Activated CD4-positive, CD25-positive, alpha-beta regulatory T cell (primary cell): ENCODE measurements at places on chromosomes 2 and 18.

- DNase-seq: no peak
These were observed 283.6 kb downstream of the DYSF start for GRCh38 chr2:71736986-71737385.

GRCh38 chr2:125405816-125406215 lies 1250.1 kb upstream of the GYPC start:
- DNase-seq: no peak

DNA sequence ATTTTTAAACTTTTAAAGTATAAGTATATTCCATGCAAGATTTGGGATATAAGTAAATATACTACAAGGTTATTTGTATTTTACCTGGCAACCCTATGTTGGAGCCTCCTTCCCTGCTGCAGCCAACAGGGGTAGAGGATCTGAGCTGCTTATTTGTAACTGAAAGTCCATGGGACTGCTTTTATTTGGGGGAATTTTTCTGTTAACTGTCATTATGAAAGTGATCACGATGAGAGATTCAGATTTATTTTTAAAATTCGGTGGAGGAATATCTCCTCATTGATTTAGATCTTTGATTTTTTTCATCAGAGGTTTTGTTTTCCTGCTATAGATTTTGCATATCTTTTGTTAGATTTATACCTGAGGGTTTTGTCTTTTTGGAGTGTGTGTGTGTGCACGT lies 215.9 kb downstream of the PRKCE start:
- DNase-seq: no peak

DNA sequence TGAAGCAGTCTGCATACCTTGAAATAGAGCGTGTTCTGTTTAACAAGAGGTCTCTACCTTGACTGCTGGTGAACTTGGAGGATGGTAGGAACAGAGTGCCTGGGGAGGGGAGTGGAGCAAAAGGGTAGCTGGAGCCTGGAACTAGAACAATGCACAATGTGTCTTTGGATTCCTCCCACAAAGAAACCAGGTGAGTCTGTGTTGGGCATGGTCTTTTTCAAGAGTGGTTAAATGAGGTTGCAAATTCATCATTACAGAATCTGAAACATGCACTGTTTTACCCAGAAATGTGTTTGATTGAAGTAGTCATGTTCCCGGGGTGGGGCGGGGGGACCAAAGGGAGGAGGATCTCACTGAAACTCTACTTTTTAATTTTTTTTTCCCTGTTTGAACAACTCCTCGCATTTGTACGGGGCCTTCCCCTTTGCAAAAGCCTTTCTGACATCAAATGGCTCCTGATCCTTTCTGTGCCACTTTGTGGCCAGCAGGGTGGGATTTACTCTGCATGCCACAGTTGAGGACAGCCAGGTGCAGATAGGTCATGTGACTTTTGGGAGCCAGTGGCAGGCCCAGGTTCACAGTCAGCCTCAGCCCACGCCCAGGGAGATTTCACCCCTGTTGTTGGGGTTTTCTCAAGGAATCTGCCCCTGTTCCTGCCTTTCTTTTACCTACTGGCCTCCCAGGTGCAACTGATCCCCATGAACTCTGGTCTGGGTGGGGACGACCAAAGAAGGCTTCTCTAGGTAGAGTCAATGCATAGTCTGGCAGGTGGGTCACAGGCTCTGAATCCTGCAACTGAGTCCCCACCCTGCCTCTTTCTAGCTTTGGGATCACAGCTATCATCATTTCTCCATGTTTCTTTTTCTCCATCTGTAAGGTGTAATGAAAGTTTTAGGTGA lies 28.2 kb downstream of the MYCN start:
- no peak for DNase-seq

DNA sequence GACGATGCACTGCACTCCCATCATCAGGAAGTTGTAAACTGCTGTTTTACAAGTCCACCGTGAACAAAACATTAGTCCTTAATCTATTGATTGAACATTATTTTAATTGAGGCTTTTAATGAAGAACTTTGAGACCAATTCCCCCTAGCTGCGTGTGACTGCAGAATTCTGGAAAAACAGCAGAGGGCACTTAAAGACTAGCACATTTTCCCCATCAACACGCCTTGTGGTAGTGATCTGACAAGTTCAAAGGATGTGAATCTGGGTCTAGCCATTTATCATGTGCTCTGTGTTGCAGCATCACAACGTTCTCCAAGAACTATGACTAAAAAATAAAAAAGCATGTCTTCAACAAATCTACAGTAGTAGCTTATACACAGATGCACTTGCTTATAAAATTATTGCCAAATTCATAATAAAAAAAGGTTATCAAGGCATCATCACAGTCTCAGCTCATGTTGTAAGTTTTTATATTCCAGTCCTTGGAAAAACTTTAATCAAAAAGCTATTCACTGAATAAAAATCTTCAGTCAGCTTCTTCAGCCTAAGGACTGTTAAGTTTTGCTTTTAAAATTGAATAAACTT lies 35.8 kb downstream of the SKOR2 start:
- DNase-seq: no peak

- DNase-seq: no peak
These were observed 1.6 kb downstream of the LGALSL start for GRCh38 chr2:64455545-64455944.

DNA sequence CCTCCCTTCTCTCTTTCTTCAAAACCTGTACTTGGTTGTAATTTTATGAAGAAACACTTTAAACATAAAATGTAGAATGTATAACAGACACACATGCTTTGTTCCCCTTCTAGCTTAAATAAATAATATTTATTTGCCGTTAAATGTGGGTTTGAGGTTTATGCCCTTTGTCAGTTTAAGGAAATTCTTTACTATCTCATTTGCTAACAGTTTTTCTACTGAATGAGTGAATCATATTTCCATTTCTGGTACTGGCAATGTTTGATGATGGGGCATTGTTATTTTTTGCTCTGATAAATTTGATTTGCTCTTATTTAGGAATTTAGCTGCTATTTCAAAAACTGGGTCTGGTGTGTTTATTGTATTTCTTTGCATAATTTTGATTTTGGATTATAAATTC lies 555.6 kb downstream of the CCDC85A start:
- no peak for DNase-seq

DNA sequence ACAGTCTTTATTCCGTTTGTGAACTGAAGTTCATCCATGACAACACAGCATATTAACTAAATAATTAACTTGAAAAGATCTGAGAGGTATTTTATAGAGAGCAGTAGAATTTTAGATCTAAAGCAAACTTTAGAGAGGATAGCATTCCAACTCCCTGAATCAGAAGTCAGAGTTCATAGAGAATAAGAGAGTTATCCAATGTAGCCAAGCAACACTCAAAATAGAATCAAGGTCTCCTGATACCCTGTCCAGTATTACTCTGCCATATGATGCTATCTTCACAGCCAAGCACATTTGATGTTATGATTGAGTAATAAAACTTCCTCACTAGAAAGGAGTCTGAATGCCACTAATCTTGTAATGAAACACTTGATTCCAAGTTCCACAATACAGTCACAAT lies 55.5 kb downstream of the RIT2 start:
- no peak for DNase-seq

GRCh38 chr2:241768251-241768711 lies 8.3 kb upstream of the GAL3ST2 start:
- no peak for DNase-seq

DNA sequence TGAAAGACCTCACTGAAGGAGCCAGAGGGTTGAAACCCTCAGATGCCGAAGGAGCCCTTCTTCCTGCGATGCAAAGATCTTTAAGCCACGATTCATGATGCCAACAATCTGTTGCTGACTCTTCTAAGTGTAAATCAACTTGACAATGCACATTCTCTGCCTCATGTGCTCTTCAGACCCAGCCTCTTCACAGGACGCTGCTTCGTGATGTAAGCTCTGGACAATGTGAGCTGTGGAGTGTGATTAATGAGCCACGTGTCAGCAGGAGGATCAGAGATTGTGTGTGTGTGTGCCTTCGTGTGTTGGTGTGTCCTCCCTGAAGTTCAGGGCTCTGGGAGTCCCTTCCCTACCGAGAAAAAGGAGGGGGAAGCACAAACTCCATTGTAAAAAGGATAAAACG lies 26.5 kb upstream of the TWIST2 start:
- DNase-seq: no peak

DNA sequence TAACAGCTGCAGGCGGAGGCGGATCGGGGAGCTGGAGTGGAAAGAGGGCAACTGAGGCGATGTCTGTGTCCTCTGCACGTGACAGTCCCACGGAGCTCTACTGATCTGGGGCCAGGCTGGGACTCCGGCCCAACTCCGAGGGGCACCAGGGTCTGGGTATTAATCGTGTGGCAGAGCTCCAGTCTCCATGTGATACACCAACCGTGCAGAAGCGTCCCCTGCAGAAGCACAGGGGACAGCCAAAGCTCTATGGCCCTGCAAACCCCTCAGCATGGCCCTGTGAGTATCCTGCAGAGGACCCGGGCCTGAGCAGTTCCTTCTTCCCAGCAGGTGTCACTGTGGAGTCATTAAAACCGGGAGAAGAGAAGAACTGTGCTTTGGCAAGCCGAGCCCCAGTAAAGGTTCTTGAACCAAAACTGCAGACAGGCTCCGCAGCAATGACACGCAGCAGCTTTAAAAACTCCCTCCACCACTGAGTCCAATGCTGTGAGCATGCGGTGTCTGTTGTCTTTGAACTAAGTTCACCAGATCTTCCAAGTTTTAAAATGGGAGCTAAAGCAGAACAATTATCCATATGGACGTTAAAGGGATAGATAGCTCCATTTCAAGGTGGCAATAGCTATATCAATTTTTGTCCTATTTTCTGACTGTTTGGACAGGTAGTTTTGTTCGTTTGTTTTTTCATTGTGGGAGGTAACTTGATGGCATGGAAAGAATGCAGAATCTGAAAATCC lies 79.4 kb downstream of the TMEM182 start:
- no peak for DNase-seq
